ENCODE measurements at places on chromosomes 5 and 9.

GRCh38 chr5:36356915-36357314 is 55.2 kb upstream of the RANBP3L start:
- DNase-seq: no peak

DNA sequence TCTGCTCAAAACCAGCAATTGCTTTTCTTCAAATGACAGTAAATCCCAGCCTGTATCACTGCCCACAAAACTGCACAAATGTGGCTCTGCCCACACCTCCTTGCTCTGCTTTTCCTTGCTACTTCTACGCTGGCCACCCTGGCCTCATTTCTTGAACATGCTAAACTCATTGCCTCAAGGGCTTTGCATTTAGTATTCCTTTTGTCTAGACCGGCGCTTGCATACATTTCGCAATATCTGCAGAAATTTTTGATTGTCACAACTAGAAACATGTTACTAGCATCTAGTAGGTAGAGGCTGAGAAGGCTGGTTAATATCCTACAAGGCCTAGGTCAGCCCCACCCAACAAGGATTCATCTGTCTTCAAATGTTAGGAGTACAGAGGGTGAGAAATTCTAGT is 2357.8 kb downstream of the MAT2B start:
- DNase-seq: no peak

GRCh38 chr5:36721664-36722235 is 115.3 kb downstream of the SLC1A3 start:
- DNase-seq: no peak

- DNase-seq: no peak
These were observed 190.4 kb downstream of the EPB41L4A start for GRCh38 chr5:112228667-112229066.

- no peak for DNase-seq
These were observed 151.0 kb downstream of the GPBP1 start for GRCh38 chr5:57324861-57325260.

- no peak for DNase-seq
These were observed 403.0 kb downstream of the GADD45G start for GRCh38 chr9:90007516-90008440.

GRCh38 chr5:174329738-174330137 is 284.2 kb downstream of the NSG2 start:
- DNase-seq: no peak

GRCh38 chr9:37632479-37632878 is 18.3 kb upstream of the FRMPD1 start:
- DNase-seq: no peak

- DNase-seq: no peak
These were observed 608.9 kb downstream of the IRX1 start for GRCh38 chr5:4204276-4205141.

GRCh38 chr5:6786786-6787495 is 73.7 kb downstream of the TENT4A start:
- DNase-seq: no peak

DNA sequence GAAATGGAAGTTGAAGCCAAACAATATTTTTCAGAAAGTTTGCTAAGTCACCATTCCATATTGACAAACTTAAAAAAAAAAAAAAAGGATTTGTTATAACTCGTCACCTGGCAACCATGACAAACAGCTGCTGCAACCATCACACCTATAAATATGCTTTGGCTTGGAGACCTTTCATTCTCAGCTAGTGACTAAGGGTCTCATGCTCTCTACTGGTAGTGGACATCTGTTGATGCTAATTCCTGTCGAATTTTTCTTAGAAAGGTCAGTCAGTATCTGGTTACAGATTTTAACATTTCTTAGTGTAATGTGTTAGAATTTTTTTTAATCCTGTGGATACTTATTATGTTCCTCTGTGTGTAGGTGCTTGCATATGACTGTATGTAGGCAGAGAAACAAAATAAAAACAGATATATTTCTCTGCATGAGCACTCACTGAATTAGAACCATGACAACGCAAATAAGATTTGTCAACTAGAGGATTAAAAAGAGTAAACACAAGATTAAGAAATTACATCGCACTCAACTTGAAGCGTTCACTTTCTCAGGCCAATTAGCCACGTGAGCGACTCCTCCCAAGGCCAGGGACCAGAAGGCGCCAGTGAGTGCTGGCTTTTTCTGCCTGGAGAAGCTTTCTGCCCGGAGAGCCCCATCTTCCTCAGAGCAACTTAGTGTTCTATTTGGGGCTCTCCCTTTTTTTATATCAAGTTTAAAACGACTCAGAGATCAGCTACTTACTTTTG is 27.0 kb upstream of the ZNF622 start:
- DNase-seq: no peak

DNA sequence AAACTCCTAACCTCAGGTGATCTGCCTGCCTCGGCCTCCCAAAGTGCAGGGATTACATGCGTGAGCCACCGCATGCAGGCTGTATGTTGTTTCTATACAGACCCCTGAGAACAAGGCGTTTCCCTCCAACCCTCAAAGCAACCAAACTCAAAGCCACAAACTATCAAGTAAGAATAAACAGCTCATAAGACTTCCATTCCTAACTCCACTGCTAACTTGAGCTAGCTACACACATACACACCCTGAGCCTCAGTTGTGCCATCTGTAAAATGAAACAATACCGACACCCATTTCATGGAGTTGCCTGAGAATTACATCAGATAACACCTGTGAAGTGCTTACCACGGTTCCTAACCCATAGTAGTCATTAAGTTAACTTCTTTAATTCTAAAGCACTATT is 70.8 kb downstream of the SERINC5 start:
- no peak for DNase-seq

GRCh38 chr5:1199649-1200494 is 1.5 kb upstream of the SLC6A19 start:
- no peak for DNase-seq

- no peak for DNase-seq
These were observed 143.4 kb upstream of the ZNF608 start for GRCh38 chr5:124889850-124890249.

- DNase-seq: no peak
These were observed 14.7 kb upstream of the MED27 start for GRCh38 chr9:132094314-132094791.

DNA sequence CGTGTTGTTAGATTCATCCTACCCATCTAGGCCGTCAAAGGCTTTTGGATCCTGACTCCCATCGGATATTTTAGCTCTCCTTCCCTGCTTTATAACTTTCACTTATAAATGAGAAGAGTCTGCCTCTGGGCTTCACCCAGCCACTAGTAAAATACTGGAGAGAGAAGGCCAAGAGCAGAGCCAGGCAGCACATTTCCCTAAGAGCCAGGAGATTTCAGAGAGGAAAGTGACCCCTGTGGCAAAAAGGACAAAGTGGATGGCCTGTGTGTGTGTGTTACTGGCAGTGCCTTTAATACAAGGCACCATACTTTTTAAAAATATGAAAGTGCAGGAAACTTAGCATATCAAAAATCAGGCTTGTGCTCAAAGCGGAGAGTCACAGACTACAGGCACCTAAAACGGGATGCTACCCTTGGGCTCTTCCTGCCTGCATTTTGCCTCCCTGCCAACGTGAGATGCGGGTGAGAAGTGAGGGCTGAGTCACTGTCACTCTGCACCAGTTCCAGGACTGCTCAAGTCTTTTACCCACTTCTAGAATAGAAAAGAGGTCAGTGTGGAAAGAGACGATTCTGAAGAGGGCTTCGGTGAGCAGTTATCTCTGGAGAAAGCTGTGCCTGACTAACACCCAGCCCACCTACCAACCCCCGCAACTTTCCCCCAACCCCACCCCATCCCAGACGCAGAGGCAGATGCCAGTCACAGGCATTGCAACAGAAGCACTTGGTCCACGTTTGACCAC is 15.9 kb downstream of the NFIL3 start:
- DNase-seq: no peak

DNA sequence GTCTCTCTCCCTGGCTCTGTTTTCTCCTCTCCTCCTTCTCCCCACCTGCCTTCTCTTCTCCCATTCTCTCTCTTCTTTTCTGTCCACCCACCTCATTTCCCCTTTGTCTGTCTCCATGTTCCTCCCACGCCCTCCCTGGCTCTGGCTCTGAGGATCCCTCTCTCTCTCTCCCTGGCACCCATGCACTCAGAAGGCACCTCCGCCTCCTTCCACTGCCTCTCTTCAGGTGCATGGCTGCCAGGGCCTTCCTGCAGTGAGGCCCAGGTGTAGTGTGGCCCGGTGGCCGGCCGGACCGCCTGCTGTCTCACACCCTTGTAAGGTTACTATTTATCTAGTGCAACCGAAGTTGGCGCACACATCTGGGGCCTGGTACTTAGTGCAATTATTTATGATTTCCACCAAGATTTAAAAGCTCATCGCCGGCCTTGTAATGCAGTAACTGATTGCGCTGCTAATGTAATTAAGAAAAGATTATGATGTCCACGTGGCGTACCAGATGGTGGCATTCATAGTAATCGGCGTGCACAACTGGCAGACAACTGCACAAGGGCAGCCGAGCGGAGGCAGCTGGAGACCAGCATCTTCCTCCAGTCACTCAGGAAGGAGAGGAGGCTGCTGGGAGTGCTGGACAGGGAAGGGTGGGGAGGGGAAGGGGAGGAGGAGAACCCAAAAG is 50.4 kb upstream of the MVB12B start:
- DNase-seq: no peak

DNA sequence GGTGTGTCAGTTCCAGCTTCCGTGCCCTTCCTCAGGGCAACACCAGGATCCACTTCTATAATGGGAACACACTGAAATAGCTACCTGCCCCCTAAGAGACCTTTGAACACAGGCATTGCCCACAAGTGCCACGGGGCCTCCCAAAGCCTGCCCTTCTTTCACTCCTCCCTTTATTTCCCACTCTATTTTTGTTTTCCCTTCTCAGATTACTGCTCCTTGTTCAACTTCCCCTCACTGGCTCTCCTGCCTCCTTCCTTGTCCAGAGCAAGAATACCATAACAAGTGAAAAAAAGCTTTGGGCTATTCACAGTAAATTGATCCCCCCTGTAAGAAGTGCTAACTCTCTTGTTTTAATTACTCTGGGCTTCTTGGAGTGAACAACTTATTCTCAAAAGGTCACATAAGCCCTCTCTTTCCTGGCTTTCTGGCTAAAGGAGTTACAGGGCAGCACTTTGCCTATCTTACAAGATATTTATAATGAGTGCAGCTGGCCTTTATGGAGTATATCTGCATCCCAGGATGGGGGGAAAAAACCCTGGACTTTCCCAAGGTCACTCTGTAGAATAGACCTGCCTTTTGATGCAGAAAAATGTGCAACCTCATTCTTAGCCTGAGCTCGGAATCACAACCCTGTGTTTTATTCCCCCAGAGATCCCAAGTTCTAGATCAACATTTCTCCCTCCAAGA is 11.3 kb downstream of the CTXN3 start:
- DNase-seq: no peak

DNA sequence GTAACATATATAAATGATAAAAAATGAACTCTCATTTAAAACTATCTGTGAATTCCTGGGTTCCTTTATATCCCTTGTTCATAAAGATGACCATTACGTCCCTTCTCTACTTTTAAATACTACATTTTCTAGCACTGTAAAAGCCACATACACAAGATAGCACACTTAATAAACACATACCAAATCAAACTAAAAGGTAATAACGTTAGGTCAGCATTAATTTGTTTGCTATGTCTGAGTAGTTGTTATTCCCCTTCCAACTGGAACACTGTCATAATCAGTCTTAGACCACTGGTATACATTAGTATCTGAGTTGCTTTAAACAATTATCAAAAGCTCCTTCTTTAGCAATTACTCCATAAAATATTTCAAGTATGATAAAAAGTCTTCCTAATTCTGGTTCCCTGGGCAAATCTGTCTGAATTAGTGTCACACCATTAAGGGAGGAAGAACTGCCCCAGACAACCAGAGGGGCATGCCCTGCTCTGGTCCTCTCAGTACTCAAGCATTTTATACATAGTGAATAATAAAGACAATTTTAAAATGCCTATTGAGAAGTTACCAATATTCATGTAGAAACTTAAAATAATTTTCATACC is 98.1 kb downstream of the RAPGEF6 start:
- DNase-seq: no peak

- no peak for DNase-seq
These were observed 26.4 kb downstream of the ZDHHC11B start for GRCh38 chr5:757931-758697.

GRCh38 chr9:76403352-76403751 is 9.1 kb upstream of the RFK start:
- no peak for DNase-seq

GRCh38 chr5:111584651-111585050 is 72.3 kb upstream of the STARD4 start:
- DNase-seq: no peak

DNA sequence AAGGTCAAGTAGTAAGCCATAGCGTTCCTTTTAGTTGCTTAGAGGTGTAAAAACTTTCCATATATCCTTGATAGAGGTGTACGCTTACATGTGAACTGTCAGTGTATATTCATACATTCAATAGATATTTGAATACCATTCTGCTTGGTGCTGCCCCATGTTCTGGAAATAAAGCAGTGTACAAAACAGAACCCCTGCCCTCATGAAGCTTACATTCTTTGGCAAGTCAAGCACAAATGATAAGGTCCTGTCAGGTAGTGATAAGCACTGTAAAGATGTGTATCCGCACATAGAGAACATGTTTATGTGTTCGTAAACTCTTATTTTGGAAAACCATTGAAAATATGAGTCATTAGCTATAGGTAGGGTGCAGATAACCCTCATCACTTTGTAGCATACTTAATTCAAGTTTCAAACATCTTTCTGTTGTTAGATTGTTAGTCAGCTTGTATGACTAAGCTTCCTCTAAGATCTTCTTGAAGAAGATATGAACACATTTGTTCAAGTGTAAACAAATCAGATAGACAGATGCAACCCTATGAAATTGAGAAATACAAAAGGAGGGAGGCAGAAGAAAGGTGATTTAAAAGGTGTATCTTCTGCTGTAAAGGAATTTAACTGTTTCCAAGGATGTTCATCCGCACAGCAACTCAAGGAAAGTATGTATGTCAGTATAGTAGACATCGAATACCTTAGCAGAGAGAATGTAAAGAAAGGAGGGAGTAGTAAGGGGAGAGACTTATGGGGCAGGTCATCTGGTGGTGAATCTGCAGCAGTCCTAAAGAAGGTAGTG is 1.6 kb downstream of the GTF3C4 start:
- DNase-seq: no peak

DNA sequence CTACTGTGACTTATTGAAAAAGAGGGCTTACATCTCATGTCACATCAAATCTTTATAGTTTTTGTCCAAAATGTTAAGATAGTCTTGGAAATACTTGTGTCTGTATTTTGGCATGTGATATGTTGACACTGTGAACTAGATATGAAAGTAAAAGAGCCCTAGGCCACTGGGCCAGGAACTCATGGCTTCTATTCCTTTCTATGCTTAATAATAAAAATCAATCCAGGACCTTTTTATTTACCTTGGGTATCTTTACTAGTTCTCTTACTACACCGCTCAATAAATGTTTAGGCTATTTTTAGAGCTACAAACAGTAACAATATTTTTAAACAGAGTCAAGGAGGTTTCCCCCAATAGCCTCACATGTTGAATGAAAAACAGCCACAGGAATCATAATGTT is 348.6 kb upstream of the SLC24A2 start:
- DNase-seq: no peak

GRCh38 chr5:110027527-110028322 is 338.0 kb downstream of the MAN2A1 start:
- DNase-seq: no peak

GRCh38 chr5:28896949-28897348 is 1858.6 kb upstream of the CDH9 start:
- no peak for DNase-seq

All from stimulated activated CD8-positive, alpha-beta memory T cell treated with anti-CD3 and anti-CD28 coated beads, Interleukin-4, amount 100 ng/mL, for 4 hours (primary cell).